ENCODE measurements at places on chromosomes 5 and 9. TPM values are rescaled to one million over a fixed set of nuclear protein-coding genes. Genes with fewer than 3 reads are reported as not detected.

GRCh38 chr9:37174247-37174646 is 53.9 kb downstream of the ZCCHC7 start:
- DNase-seq, result no peak

- DNase-seq, result no peak
Observed at GRCh38 chr5:163821142-163821541, 315.7 kb downstream of the MAT2B start.

- no peak for DNase-seq
Observed at GRCh38 chr5:67297376-67297775, 100.8 kb upstream of the CD180 start.

- no peak for DNase-seq
Observed at GRCh38 chr9:96751815-96752214, 26.1 kb downstream of the ZNF510 start.

DNA sequence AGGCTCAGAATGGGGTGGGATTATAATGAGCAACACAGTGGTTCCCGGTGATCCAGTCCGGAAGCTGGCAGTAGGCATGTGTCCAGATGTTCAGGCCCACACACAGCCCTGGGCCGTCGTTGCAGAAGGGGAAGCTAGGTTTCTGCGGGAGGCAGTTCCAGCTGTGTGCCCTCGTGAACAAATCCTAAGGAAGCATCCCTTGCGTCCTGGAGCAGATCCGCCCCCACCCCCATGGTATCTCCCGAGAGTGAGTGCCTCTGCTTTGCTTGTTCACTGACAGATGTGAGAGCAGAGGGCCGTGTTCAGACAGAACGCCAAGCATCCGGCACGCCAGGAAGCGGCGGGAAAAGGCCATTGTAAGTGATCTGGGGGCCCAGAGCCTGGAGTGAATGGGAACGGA is 104.8 kb downstream of the PDE6A start:
- DNase-seq, result no peak

DNA sequence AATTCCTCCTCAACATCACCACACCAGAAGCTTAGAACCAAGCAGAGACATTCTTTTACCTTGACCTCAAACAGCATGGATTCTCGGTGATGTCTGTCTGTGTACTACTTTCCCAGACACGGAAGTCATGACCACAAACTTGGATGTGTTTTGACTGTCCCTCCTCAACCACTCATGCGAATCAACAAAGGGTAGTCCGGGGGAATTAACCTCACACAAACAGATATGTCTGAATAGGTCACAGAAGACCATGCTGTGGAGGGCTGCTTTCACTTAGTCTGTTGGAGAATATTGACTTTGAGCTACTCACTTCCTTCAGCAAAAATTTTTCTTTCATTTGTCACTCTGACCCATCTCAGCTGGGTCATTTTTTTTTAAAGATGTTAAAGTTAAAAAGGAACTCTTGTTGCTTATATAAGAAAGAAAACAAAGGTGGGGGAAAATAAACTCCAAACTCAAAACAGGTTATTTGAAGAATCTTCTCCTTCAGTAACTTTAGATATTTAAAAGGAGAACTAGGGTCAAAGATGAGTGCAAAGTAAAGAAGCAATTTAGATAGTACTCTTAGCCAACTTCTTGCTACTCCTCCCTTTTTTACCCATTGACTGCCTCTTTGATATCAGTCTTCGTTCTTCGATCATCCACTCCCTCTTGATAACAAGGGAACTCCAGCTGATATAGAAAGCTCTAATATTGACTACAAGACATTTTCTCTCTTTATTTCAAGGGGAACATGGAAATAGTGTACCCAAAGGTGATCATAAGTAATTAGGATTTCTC is 343.4 kb upstream of the CDH6 start:
- peak; percentile 3 for DNase-seq

DNA sequence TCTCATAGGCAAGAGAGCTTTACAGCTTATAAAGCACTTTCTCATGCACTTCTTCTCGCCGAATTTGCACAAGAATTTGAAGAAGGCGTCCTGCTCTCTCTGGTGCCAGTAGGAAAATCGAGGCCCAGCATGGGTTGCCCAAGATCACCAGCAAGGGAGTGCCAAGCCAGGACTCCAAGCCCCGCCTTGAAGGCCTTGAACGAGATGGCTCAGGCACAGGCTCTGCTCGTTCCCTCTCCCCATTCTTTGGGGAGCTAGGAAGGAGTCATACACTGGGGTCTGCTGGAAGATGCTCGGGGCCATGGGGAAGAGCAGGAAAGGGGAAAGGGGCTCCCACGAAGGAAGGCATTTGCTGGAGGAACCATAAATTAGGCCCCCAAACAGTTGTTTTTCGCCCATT is 46.7 kb downstream of the PAX5 start:
- DNase-seq, result no peak

The CCDC152 gene
- 16.3 TPM for total RNA-seq

The SPINK1 gene
- total RNA-seq, result 444 TPM

The NR2F1-AS1 gene
- total RNA-seq, result 16.8 TPM

- DNase-seq, result no peak
Observed at GRCh38 chr9:11686733-11687132, 1006.5 kb upstream of the TYRP1 start.

DNA sequence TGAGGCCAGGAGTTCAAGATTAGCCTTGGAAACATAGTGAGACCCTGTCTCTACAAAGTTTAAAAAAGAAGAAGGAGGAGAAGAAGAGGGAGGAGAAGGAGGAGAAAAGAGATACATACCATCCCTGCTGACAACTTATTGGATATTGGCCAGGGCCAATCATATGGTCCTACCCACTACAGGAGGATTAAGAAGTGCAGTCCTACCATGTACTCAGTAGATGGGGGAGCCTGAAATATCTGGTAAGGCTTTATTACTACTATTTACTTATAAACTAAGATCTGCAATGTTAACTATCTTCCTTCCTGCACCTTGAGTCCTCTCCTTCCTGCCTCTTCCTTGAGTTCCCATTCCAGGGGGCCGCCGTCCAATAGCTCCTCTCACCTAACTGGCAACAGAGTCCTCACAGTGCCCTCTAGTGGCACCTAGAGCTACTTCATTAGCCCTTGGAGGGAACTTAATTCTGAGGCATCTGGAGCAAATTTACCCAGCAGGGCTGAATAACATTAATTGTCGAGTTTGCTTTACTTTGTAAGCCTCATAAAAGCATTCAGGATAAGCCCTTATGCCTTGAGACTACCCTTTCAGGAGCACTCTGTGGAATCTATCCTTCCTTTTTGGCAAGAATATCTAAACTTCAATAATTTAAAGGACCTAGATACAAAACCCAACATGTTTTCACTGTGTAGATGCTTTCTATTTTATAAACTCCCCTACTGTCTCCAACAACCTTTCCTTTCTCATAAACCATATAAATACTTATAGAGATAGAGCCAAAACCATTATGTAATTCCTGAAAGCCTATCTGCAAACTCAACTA is 39.1 kb upstream of the RANBP6 start:
- peak; percentile 60 for DNase-seq

- DNase-seq, result no peak
Observed at GRCh38 chr5:89208811-89209210, 325.8 kb upstream of the MEF2C start.

DNA sequence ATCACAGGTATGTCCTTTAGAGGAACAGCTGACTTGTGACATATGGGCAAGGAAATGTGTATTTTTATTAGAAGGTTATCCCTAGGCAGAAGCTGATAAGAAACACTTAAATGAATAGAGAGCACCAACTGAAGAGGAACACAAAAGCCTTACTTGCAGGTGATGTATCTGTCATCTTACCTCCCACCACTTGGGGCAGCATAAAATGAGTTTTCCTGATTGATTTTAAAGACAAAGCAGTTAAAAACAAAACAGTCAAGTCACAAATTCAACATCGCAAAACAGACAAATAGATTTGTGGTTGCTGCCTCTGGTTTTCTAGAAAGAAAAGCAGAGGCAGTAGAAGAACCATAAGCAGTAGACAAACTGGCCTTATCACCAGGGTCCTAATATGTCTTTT is 302.4 kb upstream of the ZNF462 start:
- no peak for DNase-seq

GRCh38 chr9:12815888-12816287 is 41.1 kb downstream of the LURAP1L start:
- DNase-seq, result no peak

The FOXI1 gene
- not detected for total RNA-seq

The SPINK4 gene
- total RNA-seq, result not detected

- no peak for DNase-seq
Observed at GRCh38 chr9:99451112-99451606, 229.1 kb downstream of the SEC61B start.

DNA sequence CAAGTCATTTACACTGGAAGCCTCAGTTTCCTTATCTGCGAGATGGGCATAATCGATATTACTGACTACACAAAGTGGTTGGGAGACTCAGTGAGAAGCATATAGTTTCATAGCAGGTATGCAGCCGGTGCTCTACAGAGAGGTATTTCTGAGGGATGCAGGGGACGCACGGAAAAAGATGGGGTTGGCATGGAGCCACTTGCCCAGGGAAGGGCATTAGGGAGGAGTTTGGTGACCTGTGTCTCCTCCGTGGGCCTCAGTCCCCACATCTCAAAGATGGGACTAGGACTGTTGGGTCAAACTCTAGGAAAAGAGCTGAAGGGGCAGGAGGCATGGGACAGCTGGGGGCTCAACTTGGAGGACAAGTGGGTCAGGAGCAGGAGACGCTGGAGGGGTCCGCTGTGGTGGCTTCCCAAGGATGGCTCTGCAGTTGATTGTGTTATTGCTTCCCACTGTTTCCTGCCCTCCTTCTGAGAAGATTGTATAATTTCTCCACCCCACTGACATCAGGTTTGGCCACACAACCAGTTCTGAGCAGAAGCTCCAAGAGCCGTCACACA is 158.6 kb upstream of the ALDH1B1 start:
- no peak for DNase-seq

DNA sequence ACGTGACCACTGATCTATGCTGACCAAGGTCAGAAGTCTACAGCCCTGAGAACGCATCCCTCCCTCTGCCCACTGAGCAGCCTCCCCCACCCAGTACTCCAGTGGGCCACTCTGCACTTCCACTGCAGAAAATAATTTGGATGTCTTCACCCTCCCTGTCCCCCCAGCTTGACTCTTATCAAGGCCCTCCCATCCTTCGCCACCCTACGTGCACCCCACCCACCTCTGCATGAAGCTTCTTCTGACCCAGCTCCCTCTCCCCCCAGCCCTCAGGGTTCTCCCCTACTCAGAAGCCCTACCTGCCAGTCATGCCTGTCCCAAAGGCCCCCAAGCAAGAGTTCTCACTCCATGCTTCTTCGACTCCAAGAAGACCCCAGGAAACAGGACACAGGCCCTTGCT is 138.5 kb upstream of the FSTL4 start:
- no peak for DNase-seq

DNA sequence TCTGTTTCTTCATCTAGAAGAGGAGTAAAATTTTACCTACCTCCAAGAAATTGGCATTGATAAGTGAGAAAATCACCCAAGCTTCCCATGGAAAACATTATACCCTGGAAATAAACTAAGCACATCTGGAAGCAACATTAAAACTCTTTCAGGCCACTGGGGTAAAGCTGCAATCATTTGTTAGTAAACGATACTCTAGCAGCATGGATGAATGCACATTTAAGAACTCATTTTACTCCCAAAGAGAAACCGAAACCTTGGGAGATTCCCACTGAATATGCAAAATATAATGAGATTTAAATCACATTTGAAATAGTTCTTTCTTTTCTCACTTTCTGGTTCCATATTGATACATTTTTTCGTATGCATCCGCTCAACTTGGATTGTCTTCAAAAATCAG is 467.5 kb downstream of the EFNA5 start:
- DNase-seq, result no peak
